HFF-Myc (cell line): ENCODE measurements at places on chromosomes 5 and 9.

GRCh38 chr9:109467936-109468335, 30.2 kb downstream of the PTPN3 start:
- DNase-seq: no peak

GRCh38 chr5:170865622-170866021, 3.8 kb downstream of the RANBP17 start:
- no peak for DNase-seq

GRCh38 chr5:78779771-78780616, 131.4 kb upstream of the LHFPL2 start:
- peak; percentile 68 for DNase-seq

GRCh38 chr9:127049581-127049980, 72.9 kb downstream of the ANGPTL2 start:
- DNase-seq: no peak

DNA sequence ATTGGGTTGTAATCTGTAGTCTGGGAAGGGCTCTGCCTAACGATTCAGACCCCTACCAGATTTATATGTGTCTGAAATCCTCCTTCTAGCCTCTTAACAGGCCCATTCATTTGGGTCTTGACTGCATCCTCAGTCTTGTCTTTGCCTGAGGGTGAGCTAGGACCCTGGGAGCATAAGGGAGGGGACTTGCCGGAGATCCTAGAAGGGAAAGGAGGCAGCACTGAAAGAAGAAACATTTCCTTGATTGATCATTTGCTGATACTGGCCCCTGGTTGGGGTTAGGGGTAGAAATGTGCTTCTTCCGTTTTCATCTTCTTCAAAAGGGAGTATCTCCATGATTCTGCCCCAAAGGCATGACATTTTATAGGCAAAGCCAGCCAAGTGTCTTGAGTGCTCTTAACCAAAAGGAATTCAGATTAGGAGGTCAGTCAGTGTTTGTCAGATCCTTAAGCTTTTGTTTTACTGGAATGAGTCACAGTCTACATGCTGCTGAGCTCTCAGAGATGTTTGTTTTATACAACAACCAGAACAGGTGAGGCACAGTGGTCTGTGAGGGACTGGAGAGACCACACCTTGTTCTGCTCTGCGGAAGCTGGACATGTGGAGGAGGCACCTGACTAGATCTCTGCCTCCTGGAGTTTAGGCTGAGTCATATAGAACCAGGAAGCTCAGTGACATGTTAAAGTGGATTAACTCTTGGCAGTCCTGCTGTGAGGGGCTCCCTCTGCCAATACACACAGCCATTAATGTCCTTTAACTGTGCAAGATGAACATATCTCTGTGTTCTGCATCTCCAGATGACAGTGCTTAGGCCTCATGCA, 37.7 kb downstream of the PCDHAC2 start:
- no peak for DNase-seq

DNA sequence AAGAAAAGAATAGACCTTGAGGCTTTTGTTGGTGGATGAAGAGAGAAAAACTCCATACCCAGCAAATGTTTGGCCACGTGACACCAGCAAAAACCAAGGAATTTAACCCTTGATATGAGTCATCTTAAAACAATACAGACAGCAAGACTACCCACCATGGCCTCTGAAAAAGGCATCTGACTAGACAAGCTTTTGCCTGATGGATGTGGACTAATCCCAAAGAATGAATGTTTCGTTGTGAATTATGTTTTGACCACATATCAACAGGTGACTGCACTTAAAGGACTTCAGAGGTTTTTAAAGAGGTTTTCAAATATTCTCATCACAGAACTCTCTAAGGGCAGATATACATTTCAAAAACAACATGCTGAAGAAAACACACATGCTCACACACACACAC, 33.0 kb upstream of the SLC1A3 start:
- peak; percentile 46 for DNase-seq
